ENCODE measurements at places on chromosomes 3 and 15.
A peak's percentile ranks its signal among the peaks of the same experiment; 100 is the strongest.

DNA sequence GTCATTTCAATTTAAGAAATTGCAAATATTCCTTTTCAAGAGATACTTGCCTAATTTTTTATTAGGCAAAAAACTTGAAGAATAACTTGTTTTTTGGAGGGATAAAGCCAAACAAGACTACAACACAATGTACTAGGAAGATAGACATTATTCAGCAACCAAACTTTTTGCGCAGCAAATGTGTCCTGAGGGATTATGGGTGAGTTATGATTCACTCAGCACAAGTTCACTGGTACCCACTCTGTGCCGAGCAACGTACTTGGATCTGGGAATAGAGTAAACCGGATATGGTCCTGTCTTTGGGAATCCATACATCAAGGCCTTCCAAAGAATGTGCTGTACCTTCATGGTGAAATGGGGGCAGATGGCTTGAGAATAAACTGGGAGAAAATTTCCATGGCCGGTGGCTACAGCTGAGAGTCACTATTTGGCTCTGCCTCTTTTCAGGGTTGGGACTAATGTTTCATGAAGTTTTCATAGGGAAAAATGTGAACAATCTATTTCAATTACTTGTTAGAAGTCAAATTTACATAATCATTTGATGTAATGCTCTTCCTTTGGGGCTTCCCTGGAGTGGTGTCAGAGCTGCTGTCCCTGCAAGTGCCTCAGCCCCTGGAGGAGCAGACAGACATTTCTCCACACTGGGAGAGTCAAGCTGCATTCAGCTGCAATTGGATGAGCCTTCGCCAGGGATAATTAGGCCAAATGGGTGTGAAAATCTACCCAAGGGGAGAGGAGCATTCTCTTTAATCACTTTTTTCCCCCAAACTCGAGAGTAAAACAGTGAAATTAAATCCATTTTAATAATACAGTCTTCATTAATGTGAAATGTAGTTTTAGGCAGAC lies 315.2 kb downstream of the CLSTN2 start:
- DNase-seq, result no peak

- peak; percentile 11 for DNase-seq
Measured at GRCh38 chr15:76840830-76841460, 64.2 kb downstream of the SCAPER start.

GRCh38 chr15:36826948-36827347 lies 247.5 kb downstream of the CDIN1 start:
- DNase-seq, result no peak

GRCh38 chr3:100395679-100396431 lies 5.0 kb downstream of the TOMM70 start:
- no peak for DNase-seq

DNA sequence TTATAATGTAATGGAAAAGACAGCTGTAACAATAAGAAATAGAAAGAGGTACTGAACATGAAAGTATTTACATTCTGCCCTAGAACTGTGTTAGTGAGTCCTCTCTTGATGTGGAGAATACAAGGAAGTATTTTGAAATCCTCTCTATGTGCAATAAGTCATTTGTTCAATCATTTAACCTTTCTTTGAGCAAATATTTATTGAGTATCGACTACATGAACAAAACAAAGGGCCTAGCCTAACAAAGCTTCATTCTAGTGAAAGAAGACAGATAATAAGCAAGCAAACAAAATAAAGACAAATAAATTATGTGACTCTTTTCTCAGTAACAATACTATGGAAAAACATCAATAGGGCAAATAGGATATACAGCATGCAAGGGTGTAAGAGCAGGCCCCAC lies 354.9 kb upstream of the ATP11B start:
- DNase-seq, result no peak

DNA sequence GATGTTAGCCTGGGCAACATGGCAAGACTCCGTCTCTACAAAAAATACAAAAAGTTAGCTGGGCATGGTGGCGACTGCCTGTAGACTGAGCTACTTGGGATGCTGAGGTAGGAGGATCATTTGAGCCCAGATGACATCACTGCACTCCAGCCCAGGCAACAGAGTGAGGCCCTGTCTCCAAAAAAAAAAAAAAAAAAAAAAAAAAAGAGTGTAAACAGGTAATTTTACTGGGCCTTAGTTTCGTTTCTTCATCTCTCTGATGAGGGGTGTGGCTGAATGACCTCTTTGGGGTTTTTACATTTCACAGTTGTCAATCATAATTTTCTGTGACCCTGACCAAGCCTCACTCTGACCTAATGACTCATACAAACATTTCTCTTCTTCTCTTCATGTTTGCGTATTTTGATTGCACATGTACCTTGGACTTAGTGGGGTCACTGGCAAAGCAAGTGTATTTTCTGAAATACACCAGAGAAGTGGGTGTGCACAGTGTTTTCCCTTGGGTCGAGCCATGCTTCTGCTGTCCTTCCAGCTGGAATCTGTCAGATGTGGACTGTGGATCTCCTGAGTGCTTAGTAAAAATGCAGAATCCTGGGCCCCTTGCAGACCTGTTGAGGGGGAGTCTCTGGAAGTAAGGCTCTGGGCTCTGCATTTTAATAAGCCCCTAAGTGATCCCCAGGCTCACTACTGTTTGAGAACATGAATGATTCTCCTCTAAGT lies 140.5 kb downstream of the FNDC3B start:
- DNase-seq, result no peak

DNA sequence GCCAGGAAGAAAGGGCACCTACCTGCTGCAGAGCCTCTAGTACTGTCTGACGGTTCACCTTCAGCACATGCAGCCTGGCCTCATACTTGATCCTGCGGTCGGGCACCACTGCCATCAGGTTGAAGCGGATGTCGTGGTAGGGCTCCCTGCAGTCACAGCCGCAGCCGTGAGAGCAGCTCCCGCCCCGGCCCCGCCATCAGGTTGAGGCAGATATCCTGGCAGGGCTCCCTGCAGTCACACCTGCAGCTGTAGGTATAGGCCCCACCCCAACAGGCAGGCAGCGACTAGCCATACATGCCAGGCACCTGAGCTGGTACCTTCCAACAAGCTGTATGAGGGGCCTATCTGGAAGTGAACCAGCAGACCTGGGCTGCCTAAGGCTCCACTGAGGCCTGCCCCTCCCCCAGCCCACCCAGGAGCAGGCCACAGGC lies 38.7 kb downstream of the SEMA3G start:
- no peak for DNase-seq

GRCh38 chr15:86654501-86654900 lies 574.8 kb downstream of the AGBL1 start:
- no peak for DNase-seq

DNA sequence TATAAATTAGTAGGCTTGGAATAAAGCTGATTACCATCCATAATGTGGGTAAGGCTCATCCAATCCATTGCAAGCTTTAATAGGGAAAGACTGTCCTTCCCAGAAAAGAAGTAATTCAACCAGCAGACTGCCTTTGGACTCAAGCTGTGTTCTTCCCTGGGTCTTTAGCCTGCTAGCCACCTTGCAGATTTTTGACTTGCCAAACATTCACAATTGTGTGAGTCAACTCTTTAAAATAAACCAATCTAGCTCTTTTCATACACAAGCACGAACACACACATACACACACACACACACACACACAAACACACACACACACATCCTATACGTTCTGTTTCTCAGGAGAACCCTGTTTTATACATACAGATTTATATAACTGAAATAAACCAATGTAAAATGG lies 248.1 kb downstream of the NAALADL2 start:
- DNase-seq, result no peak

DNA sequence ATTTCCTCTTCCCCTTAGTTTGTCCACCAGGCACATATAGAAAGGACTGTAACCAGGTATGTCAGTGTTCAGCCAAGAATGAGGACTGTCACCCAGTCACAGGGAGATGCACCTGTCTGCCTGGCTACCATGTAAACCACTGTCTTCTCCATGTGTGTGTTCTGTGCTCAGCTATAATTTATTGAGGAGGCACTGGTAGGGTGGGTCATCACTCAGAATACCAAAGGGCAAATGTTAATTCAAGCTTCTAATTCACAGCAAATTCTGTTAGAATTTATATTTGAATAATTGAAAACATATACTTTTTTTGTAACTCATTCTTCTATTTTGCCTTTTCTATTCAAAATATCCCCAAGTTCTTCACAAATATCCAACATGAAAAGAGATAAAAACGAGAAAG lies 780.4 kb downstream of the MECOM start:
- DNase-seq, result no peak

GRCh38 chr3:190644035-190644434 lies 130.2 kb downstream of the IL1RAP start:
- DNase-seq, result no peak

GRCh38 chr3:14483286-14483685 lies 56.9 kb downstream of the GRIP2 start:
- no peak for DNase-seq

DNA sequence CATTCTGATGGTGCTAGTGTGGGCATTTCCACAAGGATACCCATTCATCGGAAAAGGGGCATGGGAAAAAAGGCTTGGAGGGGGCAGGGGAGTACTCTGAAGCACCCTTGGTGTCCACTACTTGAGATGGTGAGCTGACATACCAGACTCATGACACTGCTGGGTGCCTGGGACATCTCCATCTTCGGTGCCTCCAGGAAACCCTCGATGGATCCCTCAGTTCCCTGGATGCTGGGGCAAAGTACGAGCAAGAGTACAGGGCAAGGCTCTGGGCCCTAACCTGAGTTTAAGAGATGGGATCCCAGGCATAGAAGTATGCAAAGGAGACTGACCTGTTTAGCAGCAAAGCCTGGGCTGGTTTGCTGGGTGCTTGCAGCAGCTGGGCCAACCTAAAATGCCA lies 5.2 kb upstream of the IP6K1 start:
- DNase-seq, result no peak

DNA sequence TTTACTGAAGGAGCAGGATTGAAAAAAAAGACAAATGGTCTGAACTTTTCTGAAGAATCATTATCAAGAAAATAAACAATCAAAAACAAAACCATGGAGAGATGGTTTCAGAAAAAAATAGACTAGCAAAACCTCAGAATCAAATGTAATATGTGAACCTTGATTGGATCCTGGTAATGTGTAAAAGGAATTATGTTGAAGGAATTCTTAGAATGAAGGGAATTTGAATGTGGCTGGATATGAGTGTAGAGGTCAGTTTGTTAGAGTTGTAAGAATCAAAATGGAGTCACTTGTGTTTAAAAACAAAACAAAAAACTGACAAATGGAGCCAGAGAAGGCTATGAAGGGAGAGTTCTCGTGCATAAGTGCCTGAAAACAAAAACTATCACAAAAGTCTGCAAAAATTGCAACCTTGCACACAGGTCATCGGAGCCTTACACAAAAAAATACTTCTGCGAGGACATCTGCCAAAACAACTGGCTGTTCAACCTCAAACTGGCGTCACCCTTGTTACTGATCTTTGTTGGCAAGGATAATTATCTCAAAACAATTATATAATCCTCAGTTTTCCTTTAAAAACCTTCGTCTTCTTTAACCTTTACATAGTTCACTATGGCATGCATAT lies 19.1 kb upstream of the ATP13A3 start:
- no peak for DNase-seq

DNA sequence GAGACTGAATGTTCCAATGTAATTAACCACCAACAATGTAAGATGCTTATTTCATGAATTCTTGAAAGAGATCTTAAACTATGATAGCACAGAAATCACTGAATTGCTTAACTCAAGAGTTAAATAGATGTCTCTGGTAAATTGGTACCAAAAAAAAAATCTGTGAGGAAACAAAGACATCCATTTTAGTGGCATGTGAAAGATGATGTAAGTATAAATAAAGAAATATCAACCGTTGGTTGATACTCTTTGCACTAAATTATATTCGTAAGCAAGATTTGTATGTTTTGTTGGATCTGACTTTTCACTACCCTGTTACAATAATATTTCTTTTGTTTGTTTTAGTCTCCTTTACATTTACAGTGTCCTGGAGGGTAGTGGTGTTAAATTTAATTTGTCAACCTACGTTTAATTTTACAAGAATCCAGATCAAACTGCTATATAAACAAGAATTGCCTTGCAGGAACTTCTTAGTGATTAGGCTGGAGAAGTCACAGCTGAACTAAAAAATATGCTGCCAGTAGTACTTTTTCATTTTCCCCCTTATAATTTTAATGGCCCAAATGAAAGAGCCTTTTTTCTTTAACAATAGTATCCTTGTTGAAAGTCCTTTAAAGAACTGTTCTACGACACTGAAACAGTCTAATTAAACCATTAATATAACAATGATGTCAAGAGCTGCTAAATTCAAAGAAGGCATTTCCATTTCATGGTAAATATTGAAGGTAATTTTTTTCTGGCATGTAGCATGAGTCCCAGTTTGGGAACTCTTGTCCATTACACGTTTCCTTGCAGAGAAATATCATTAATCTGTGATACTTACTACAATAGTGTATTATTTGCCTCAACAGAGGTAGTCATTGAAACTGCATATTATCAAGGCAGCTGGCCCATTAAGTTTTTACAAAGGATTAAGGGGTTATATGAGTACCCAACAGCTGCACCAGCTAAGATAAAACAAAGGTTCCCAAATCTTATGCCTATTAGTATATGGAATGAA lies 109.6 kb upstream of the PHLDB2 start:
- DNase-seq, result no peak

GRCh38 chr15:98195796-98196195 lies 235.3 kb downstream of the ARRDC4 start:
- no peak for DNase-seq

- DNase-seq, result no peak
Measured at GRCh38 chr3:90034038-90034437, 926.6 kb downstream of the EPHA3 start.

GRCh38 chr15:32723171-32723948 lies 5.6 kb downstream of the GREM1 start:
- no peak for DNase-seq

DNA sequence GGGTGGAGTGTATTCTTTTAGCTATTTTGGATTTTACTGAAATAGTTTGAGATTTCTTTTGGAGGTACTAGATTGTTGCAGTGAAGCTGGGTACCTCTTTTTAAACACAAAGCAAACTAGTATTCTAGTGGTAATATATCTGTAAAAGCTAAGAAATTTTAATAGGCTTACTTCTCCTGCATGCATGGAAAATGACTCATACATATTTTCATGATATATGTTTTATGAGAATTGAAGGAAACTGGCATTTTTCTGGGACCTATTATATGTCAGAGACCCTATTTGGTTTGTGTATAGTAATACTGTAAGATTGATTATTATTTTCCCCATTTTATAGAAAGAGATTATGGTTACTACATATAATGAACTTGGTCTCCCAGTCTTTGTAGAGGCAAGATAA lies 851.0 kb downstream of the DIPK2A start:
- DNase-seq, result no peak

DNA sequence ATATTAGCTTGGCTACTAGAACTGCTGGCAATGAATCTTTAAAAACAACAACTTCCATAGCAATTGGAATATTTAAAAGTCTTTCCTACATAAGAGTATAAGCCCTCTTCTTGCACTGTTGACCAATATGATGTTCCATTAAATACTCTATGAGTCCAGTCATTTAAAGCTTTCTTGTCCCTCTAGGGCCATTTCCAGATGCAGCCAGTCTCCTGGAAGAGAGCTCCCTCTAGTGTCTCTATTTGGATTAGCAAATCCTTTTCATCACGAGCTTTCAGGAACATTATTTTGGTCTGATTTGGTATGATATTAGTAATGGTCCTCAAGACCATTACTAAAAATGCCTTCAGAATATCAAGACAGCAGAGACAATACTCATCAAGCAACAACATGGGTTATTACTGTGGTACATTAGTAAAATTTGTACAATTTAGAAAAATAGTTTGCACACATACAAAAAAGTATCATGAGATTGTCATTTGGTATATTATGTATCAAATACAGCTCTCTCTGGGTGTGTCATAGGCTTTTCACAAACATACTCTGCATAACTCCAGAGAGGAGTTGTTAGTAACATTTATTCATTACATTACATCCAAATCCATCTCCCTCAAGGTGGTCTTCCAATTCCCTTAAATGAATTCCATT lies 101.3 kb downstream of the DPH6 start:
- peak; percentile 15 for DNase-seq

GRCh38 chr3:37833302-37834186 lies 28.1 kb upstream of the CTDSPL start:
- no peak for DNase-seq
